ENCODE measurements at places on chromosomes 2 and 18. TPM values are rescaled to one million over a fixed set of nuclear protein-coding genes. Genes with fewer than 3 reads are reported as not detected.
A peak's percentile ranks its signal among the peaks of the same experiment; 100 is the strongest.

SERPINB11 gene
- total RNA-seq = not detected

GRCh38 chr2:172711110-172711509, 24.5 kb upstream of the RAPGEF4 start:
- DNase-seq = no peak

CPLX4 gene
- total RNA-seq = not detected

DNA sequence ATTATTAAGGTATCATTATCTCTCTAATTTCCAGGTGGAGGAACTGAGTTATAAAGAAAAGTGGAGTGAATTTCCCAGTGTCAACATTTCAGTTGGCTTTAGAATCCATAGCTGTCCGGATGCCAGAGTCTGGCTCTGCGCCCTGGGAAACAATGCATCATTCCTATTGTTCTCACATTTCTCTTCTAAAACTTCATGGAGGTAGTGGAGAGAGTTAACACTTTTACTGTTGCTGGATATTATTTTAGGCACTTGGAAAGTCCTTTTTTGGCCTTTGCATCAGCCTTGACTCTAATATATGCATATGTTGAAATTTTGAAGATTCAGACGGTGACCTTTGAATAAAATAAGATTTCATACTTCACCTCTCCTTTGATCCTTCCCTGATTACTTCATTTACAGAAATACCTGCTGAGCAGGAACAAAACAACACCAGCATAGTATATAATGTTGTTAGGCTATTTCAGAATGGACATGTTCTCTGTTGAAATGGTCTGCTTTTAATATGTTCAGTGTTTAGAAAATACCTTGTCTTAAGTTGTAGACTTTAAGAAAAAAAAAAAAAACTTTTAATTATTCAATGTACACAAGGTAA, 148.8 kb downstream of the EPHA4 start:
- DNase-seq = no peak

ACP1 gene
- 88.4 TPM for total RNA-seq

DNA sequence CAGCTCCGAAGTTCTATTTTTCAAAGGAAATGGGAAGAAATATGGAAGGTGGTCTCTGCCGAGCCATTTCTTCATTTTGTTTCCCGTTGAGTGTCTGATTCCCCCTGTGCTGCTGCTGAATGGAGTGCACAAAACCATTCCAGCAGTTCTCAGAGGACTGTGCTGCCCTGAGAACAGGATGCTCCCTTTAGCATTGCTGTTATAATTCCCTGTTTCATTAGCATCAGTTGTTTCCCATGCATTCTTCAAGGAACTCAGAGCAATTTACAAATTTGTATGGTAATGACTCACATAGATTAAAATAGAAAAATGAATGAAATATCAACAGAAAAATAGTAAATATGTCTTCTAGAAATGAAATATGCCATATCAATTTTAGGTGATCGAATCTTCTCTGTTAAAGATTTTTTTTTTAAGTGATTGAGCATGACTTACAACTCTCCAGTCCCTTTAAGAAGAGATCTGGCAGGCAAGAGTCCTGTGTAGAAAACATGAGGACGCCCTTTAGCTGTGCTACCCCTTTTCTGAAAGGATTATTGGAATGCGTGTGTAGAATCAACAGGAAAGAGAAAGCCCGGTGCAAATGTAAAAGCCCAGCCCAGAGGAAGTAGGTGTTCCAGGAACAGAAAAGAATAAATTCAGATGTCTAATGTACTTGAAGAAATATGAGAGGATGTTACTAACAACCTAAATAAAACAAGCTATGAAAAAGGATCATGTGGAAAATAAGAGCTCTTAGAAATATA, 118.5 kb downstream of the ATP9B start:
- DNase-seq = no peak

DNA sequence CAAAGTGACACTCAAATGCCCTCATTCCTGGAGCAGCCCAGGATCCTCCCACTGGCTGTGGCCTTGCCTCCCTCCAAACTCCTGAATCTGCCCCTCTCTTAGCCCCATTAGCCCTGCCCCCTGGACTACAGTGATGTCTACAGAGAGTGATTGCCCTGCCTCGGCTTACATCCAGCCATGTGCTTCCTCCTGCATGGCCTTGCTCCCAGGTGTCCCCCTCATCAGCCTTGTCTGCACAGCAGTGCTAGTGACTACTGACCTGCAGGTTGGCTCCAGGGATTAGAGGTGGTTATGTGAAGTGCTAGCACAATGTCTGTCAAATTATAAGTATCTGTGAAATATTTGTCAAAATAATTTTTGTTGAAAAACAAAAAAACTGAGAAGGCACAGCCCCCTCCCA, 259.1 kb upstream of the MYT1L start:
- DNase-seq = no peak

ANKRD62 gene
- total RNA-seq = not detected

- DNase-seq = no peak
Observed at GRCh38 chr2:102110596-102111334, 31.8 kb upstream of the IL1R1 start.

SH2D6 gene
- not detected for total RNA-seq

SPAST gene
- 9.4 TPM for total RNA-seq

GRCh38 chr2:241965931-241966412, 96.4 kb downstream of the RTP5 start:
- DNase-seq = peak; percentile 99

RUFY4 gene
- not detected for total RNA-seq

- DNase-seq = no peak
Observed at GRCh38 chr2:152548996-152549395, 168.3 kb downstream of the PRPF40A start.

PTPRN gene
- 6.8 TPM for total RNA-seq

FBLN7 gene
- not detected for total RNA-seq

ALPG gene
- not detected for total RNA-seq

- DNase-seq = no peak
Observed at GRCh38 chr18:39724652-39725051, 2159.1 kb upstream of the CELF4 start.

DNA sequence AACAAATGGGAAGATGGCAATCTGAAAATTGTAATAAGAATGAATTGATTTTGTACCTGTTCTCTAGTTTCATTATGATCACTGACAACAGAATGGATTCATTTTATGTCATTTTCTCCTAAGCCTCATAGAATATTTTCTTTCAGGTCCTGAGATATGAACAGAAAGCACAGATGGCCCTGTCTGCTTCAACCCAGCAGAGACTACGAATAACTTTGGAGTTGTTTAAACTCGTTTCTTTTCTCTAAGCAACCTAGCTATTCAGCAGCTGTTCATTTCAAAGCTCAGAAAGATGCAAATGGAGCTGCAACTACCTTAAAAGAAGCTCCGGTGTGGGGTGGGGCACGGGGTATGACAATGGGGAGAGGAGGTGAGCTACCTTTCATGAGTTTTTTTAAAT, 124.9 kb downstream of the ALK start:
- DNase-seq = no peak

PLEKHH2 gene
- total RNA-seq = 0.70 TPM

GRCh38 chr2:230681171-230681545, 31.5 kb upstream of the CAB39 start:
- no peak for DNase-seq

DNA sequence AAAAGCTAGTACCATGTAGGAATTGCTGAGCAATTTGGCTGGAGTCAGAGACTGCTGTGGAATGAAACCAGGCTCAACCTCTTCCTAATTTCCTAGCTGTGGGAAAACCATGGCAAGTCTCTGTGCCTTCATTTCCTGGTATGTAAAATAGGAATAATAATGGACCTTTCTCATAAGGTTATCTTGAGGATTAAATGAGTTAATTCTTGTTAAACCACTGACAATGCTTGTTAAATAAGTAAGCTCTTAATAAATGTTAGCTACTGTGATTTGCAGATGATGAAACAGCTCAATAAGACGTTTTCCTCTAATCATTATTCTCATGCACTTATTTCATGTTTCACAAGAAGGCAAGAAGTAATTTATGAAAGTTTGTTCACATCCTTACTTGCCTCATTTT, 346.7 kb downstream of the RND3 start:
- DNase-seq = no peak

IL36B gene
- total RNA-seq = not detected

GRCh38 chr2:128269063-128269989, 49.3 kb downstream of the HS6ST1 start:
- DNase-seq = no peak

GRCh38 chr2:98806236-98806697, 75.3 kb upstream of the MGAT4A start:
- peak; percentile 91 for DNase-seq

Data from H4 (cell line).